Activated CD4-positive, alpha-beta T cell treated with anti-CD3 and anti-CD28 coated beads, Interleukin-2, amount 10 ng/mL, durations not matched to agents 7 days and 5 days (primary cell): ENCODE measurements at places on chromosomes 6 and 20. TPM values are rescaled to one million over a fixed set of nuclear protein-coding genes. Genes with fewer than 3 reads are reported as not detected.

The FRS3 gene
- 4.6 TPM for total RNA-seq

The NTSR1 gene
- 1.5 TPM for total RNA-seq

The TREM1 gene
- total RNA-seq: not detected

The GRM1 gene
- total RNA-seq: not detected

The FANCE gene
- total RNA-seq: 13.0 TPM

The TM9SF4 gene
- total RNA-seq: 36.8 TPM

The BPIFB2 gene
- total RNA-seq: not detected

The C6orf163 gene
- 2.0 TPM for total RNA-seq
